AG08395 (cell line): ENCODE measurements at places on chromosomes 2 and 18.
A peak's percentile ranks its signal among the peaks of the same experiment; 100 is the strongest.

GRCh38 chr18:432791-433190 lies 67.7 kb downstream of the COLEC12 start:
- no peak for DNase-seq

DNA sequence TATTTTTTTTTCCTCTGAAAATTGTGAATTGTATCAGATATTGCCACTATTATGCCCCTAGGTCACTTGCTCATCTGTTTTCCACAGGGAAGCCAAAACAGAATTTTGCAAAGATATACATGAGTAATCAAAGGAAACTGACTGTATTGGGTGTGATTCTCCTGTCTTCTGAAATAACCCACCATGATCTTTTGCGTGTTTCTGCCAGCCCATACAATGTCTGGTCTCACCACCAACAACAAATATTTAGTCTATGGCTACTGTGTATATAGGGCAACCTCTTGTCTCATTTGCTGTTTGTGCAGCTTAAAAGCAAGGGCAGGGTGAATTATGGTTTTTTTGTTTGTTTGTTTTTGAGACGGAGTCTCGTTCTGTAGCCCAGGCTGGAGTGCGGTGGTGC lies 26.5 kb downstream of the EPAS1 start:
- DNase-seq: no peak

GRCh38 chr2:38099099-38100028 lies 23.4 kb upstream of the CYP1B1 start:
- DNase-seq: no peak

GRCh38 chr18:42641996-42642395 lies 473.5 kb downstream of the RIT2 start:
- no peak for DNase-seq

GRCh38 chr2:33291278-33292013 lies 185.0 kb upstream of the RASGRP3 start:
- peak; percentile 64 for DNase-seq

- DNase-seq: no peak
These were observed 1462.7 kb upstream of the NXPH2 start for GRCh38 chr2:140242889-140243288.

GRCh38 chr2:128389388-128390086 lies 70.9 kb upstream of the HS6ST1 start:
- DNase-seq: no peak

DNA sequence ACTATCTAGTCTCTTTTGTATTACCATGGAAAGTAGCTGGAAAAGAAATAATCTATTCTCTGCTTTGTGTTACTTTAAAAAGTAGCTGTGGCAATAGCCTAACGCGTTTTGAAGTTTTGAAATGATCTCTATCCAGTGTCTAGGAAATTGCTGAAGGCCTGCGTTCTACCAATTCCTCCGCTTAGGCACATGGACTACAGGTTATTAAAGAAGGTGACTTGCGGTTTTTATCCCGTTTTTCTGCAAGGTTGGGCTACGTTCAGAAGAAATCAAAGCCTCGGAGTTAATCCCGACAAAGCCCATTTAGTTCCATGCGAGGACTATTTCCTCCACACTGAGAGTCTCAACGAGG lies 636 bp upstream of the UBXN4 start:
- no peak for DNase-seq

GRCh38 chr2:28758459-28758858 lies 6.8 kb downstream of the PPP1CB start:
- no peak for DNase-seq

- DNase-seq: no peak
These were observed 28.2 kb upstream of the SERPINB7 start for GRCh38 chr18:63747006-63747405.

- DNase-seq: no peak
These were observed 49.7 kb downstream of the SH3BP4 start for GRCh38 chr2:235001237-235002133.

- DNase-seq: no peak
These were observed 10.8 kb upstream of the ECEL1 start for GRCh38 chr2:232498452-232498851.

DNA sequence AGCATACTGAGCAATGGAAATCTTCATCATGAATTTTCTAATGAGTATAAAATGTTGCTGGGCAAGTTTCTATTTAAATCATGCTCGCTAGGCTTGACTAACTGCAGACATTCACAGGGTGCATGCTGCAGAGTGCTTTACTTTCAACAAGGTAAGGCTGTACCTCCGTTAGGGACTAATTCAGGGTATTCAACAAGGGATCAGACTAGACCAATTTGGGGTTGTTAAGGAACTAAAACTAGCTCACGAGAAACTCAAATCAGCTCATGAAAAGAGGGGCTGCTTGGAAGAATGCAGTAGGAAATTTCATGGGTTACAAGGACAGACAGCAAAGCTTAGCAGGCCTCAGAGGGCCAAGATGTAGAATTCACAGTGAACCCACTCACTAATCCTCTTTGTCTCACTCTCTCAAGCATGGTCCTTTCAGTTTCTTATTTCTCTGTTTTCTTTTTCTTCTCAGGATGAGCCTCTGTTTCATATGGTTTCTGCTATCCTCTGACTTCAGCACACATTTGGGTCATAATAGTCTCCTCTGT lies 2.2 kb downstream of the MYO3B start:
- DNase-seq: no peak

DNA sequence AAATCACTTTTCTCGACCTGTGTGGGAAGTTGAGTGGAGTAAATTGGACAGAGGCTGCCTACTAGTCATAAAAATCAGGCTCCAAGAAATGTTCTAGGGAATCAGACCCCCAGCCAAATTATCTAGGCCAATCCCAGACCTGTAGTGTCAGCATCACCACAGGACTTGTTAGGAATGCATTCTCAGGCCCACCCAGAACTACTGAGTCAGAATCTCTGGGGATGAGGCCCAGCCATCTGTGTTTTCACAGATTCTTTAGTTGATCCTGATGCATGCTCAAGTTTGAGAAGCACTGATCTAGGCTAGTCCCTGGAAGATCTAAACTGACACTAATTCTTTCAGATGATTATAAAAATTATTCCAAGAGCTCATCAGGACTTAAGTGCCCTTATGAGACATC lies 434.0 kb upstream of the MEIS1 start:
- no peak for DNase-seq

GRCh38 chr2:47905386-47906156 lies 727 bp downstream of the FBXO11 start:
- no peak for DNase-seq

GRCh38 chr18:59612381-59612780 lies 84.8 kb downstream of the CCBE1 start:
- peak; percentile 80 for DNase-seq

DNA sequence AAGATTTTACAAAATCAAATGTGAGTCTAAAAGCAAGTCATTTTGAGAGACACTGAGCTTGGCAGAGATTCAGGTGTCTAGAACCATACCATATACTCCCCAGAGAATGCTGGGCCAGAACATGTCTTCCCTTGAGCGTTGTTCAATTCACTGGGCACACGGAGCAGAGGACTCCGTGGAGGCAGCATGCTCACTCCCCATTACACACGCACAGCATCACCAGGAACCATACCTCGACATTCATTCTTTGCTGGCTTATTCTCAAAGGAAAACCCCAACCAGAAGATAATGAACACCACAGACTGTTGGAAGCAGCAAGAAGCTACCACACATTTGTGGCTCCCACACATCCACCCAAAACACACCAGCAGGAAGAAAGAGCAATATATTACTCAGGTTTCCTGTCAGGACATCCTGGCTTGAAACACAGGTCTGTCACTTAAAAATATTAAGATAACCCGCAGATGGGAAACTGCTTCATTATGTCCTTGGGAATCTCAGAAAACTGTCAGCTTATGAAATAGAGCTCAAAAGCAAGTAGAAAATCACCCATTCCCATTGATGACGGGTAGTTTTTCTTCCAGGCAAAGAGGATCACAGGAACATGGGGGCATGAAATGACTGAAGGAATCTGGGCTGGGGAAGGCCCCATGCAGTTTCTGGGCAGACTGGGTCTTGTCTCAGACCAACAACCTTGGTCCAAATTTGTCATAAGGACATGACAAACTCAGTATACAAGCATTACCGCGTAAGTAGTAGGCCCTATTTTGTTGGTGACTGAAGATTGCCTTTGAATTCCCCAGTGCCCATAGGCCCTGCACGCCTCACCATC lies 46.4 kb downstream of the PCBP1 start:
- no peak for DNase-seq

DNA sequence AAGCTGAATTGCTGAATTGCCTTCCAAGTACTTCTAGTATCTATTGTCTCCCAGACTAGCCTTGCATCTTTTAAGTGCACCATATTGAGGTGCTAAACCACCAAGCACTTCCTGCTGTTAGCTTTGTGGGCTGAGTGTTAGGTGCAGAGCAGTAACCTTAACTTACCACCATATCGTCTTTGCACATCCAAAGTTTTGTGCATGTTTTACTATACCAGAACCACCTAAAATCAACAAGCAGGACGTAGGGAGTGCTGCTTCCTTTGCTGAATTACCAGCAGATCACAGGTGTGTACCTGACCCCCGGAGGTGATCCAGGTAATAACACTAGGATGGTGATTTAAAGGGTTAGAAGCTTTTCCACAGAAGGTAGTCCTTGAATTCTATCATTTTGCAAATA lies 359.9 kb upstream of the HNRNPA3 start:
- no peak for DNase-seq

DNA sequence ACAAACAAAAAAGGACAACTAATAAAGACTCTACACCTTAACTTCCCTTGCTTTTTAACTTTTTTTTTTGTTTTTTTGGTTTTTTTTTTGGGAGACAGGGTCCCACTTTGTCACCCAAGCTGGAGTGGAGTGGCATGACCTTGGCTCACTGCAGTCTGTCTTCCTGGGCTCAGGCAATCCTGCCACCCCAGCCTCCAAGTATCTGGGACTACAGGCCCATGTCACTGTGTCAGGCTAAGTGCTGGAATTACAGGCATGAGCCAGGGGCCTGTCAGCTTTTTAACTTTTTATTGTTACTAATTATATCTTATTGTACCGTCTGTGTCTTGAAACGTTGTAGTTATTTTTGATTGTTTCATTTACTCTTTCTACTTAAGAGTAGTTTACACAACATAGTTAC lies 25.5 kb downstream of the WDR7 start:
- no peak for DNase-seq

GRCh38 chr18:59610546-59611140 lies 86.6 kb downstream of the CCBE1 start:
- DNase-seq: no peak

GRCh38 chr2:177076636-177077179 lies 135.9 kb upstream of the HNRNPA3 start:
- no peak for DNase-seq

DNA sequence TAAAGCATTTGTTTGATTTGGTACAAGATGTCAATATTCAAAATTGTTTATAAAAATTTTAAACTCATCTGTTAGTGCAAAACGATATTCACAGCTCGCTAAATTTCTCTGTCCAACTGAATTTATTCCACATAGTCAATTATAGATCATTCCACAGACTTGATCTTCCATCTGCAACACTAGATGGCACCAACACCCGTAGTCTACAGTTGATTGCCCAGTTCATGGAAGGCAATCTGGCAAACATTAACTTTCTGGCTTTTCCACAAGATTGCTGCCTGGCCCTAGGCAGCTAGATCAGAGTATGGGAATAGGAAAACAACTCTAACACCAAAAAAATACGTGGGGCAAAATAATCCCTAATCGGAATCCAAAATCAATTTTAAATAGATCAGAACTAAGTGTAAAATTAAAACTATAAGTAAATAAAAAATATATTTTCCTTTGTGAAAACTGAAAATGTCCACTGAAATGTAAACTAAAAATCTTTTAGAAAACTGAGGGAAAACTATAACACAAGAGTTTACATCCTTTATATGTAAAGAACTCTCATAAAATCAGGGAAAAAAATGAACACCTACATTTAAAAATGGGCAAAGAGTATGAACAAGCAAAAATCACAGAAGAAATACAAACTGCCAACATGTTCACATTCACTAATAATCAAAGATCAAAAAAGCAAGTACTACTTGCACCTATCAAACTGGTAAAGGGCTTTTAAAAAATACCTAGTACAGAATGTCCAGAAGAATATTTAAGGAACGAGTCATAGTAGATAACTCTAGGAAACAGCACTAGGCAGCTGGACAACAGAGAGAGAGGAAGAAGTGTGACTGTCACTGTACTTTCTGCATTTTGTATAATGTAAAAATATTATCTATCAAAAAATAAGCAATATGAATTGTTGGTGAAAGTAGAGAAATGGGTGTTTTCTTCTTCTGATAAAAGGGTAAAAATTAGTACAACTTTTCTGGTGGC lies 35.0 kb downstream of the RTN4 start:
- DNase-seq: peak; percentile 76

GRCh38 chr2:56009758-56010458 lies 86.3 kb upstream of the EFEMP1 start:
- peak; percentile 35 for DNase-seq

DNA sequence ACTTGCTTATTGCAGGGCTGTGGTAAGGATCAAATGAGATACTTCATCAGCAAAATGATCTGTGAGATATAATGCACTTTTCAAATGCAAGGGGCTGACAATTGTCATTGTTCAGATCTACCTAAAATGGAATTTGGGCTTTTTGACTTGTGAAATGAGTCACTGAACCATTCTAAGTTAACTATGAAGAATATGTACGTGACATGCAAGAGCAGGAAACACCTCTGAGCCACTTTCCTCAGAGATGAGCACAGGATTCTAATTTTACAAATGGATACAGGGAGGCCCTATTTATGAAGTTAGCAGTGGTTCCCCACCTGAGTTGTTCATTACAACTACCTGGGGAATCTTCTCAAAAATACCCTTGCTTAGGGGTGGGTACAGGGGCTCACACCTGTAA lies 26.7 kb downstream of the CTLA4 start:
- DNase-seq: no peak

DNA sequence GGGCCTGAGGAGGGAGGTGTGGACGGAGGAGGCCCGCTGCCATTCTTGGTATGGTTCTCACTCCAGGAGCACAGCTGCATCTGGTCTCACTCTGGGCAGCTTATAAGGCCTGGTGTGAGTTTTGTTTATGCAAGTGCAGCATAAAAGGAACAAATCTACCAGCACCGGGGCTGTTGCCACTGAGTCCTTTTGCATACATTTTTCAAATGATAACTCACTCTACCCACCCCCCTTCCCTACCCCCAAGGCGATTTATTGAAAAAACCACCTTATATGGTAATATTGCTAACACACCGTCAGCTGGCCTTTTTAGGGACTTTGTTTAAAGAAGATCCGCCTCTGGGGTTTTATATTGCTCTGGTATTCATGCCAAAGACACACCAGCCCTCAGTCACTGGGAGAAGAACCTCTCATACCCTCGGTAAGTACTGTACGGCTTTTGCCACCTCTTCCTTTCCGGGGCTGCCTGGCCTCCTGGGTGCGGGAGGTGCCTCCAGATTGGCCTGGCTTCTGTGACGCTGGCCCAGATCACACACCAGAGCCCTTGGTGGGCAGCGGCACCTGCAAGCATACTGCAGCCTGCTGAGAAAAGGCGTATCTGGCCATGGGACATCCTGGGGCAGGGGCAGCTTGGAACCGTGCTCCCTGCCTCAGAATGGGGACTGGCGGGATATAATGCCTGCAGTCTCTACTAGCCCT lies at the start of gene ACTG2:
Gene ACTG2, plus strand, starts transcription at position 378 of the 699 bp plus-strand sequence. CDS start 8,304 bp downstream, outside the sequence.
- DNase-seq: no peak

- no peak for DNase-seq
These were observed 1474.1 kb upstream of the SLC39A10 start for GRCh38 chr2:194182888-194183287.

- no peak for DNase-seq
These were observed 3.8 kb downstream of the SOCS6 start for GRCh38 chr18:70292628-70293027.

- peak; percentile 15 for DNase-seq
These were observed 127.5 kb upstream of the DAPL1 start for GRCh38 chr2:158667586-158667985.
